ENCODE measurements at places on chromosomes 3 and 15.

GRCh38 chr3:48247401-48247811 is 6.5 kb downstream of the ZNF589 start:
- DNase-seq, result no peak

- DNase-seq, result no peak
Observed at GRCh38 chr3:17349093-17349492, 393.3 kb downstream of the TBC1D5 start.

GRCh38 chr3:56616478-56617006 is 59.6 kb downstream of the CCDC66 start:
- no peak for DNase-seq

GRCh38 chr3:54225841-54226528 is 103.6 kb downstream of the CACNA2D3 start:
- no peak for DNase-seq

GRCh38 chr3:34419801-34420200 is 621.4 kb downstream of the PDCD6IP start:
- no peak for DNase-seq

DNA sequence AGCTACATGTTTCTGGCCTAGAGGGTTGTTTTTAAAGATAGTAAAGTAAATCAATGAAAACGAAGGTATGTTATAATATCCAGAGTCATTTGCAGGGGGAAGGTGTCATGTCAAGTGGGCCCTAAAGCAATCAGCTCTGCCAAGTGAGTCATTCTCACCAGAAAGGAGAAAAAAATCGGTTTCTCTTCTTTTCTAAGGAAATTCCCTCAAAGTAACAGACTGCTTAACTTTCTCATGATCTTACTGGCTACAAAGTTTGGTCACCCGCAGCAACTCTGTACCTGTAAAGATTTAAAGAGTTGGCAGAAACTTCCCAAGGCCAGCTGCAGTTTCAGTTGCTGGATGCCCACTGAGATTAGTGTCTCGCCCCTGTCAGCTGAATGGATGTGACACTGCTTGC is 5.5 kb upstream of the FSIP1 start:
- DNase-seq, result no peak

DNA sequence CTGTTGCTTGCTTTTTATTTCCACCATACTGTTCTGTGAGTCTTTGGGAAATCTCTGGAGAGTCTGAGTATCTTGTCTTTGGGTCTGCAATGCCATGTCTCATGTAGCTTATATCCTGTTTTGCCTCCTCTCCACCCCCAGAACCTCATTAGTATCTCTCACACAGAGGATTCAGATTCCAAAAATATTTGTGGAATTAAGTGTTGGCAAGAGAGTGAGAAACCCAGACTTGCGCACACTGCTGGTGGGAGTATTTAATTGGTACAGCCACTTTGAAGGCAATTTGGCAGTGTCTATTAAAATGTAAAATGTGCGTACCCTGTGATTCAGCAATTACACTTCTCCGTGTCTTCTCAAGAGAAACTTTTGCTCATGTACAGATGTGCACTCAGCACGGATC is 68.6 kb downstream of the ZNF621 start:
- no peak for DNase-seq

- DNase-seq, result no peak
Observed at GRCh38 chr3:61612211-61613194, 51.1 kb downstream of the PTPRG start.

DNA sequence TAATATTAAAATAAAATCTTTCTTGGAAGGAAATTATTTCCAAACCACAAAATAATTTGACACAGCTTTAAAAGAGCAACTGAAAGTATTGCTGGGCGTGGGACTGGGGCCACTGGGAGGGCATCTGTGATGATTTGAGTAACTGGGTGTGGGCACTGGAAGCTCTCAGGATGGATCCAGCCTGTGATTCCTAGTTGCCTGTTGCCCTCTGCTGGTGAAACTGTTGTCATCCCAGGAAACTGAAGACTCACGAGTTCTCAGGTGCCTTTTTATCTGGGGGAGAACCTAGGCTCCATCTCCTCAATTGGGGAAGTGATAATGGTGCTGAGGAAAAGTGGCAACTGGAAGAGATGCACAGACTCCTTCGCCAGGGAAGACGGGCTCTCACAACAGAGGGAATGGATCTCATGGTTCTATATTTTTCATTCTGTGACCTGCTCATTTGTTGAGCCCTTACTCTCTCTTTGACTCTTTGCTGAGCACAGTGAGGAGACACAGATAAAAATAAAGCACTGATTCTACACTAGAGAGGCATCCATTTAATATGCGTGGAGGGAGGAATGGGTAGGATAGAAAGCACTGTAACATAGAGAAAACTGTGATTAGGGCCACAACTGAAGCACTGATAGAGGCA is 61.6 kb downstream of the TPRG1 start:
- DNase-seq, result no peak

GRCh38 chr3:15497964-15498363 is 23.5 kb downstream of the COLQ start:
- no peak for DNase-seq

GRCh38 chr15:58440158-58440910 is 8.5 kb downstream of the LIPC start:
- no peak for DNase-seq

Measured in stimulated activated CD4-positive, alpha-beta T cell treated with anti-CD3 and anti-CD28 coated beads, Interleukin-1b, Interleukin-23, amount 100 ng/mL, for 1 hour (primary cell).